ENCODE measurements at places on chromosomes 5 and 9.

DNA sequence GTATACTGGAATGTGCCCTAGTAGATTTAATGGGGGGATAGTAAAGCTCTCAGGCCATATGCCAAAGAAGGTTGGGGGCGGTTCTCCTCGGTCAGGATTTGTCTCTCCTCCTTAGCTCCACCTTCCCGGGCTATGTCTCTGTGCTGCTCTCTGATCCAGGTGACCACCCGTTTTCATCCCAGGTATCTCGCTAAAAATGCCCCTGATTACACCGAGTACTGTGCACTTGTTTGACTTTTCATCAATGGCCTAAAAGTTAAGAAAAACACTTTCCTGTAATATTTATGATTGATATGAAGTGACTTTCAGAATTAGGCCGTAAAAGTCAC is 724 bp downstream of the NDUFS6 start:
- no peak for DNase-seq

GRCh38 chr5:137129886-137130680 is 369.0 kb downstream of the SPOCK1 start:
- DNase-seq, result no peak

DNA sequence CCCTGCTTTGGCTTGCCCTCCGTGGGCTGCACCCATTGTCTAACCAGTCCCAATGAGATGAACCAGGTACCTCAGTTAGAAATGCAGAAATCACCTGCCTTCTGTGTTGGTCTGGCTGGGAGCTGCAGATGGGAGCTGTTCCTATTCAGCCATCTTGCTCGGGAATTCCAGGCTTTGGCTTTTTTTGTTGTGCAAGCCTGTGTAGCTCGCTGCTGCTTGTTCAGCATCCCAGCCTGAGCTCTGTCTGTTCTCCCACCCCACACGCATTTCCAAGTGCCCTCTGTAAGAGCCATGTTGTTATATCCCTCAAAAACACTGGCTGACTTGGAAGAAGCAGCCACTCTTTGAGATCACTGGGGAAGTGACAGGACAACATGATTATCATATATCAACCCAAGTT is 101.6 kb upstream of the DPYSL3 start:
- no peak for DNase-seq

DNA sequence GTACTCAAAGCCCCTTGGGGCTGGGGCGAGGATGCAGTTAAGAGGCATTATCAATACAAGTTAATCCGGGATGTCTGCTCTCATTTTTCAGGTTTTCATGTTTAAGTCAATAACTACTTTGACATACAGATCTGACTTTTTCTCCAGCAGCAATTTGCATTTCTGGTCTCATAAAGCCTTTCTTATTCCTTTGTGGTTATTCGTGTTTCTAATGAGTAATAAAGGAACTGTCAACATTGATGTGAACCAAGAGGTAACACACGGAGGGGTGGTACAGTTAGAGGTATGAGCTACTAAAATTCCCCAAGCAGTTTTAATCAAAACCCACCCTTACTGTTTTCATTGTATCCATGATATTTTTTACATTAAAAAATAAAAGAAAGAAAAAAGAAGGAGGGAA is 138.0 kb upstream of the NFIB start:
- DNase-seq, result no peak

GRCh38 chr5:119582987-119583386 is 46.4 kb upstream of the FAM170A start:
- DNase-seq, result no peak

- DNase-seq, result no peak
These were observed 105.5 kb upstream of the ACO1 start for GRCh38 chr9:32278991-32279390.

DNA sequence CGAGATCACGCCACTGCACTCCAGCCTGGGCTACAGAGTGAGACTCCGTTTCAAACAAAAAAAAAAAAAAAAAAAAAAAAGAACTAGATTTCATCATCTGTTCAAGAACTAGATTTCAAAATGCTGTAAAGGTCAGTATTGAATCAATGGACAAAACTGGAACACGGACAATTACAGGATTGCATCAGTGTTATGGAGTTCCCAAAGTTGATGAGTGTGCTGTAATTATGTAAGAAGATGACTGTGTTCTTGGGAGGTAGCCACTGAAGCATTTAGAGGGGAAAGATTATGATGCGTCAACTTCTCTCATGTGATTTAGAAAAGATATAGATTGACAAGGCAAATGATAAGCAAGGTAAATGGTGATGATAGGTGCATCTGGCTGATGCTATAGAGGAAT is 6.5 kb downstream of the FAM240B start:
- no peak for DNase-seq

DNA sequence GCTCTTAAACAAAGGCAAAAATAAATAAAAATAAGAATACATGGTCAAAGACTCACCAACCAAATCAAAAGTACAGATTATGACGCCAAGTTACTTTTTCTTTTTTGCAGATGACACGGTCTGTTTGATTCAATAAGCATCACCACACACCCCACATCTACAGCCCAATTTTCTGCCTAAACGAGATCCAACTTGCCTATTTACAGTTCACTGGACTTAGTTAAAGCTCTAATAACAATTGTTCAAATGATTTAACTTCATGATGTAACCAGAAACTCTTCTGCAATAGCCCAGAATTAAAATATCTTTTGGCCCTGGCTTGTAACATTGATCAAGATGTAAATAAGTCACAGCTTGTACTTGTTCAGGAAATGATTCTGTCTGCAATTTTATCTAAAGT is 590.3 kb upstream of the C9orf72 start:
- DNase-seq, result no peak

- DNase-seq, result no peak
These were observed 92.0 kb downstream of the AMBP start for GRCh38 chr9:113985968-113986585.

GRCh38 chr9:7273575-7273974 is 515.8 kb downstream of the KDM4C start:
- no peak for DNase-seq

- DNase-seq, result no peak
These were observed 5.0 kb upstream of the IRX4 start for GRCh38 chr5:1887588-1888360.

DNA sequence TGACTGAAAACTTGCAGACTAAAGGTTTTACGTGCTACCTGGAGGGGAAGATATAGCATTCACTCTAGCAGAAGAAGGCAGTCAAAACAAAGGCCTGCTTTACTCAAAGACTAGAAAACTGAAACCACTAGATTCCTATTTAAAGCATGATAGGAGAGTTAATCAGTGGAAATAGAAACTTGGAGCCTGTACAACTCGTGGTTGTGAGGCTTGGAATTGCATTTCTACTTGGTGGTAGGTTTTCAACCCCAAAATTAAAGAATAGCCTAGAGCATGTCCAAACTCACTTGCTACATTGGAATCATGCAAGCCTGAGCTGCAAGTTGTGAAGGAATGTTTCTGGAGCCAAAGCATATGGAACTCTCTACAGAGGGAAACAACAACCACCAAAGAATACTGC is 1526.4 kb upstream of the NUDT12 start:
- DNase-seq, result no peak

DNA sequence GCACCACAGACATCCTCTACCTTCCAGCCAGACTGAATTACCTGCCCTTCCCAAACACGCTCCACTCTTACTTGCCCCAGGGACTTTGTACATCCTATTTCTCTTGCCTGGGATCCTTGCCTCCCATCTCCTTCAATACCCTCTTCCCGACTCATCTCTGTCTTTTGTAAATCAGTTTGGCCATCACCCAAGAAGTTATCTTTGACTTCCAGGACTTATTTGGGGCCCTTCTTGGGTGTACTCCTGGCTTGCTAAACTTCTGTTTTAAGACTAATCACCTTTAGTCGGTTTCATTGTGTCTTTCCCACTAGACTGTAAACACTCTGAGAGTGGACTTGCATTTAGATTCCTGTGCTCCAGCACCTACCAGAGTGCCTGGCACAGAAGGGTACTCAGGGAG is 545.6 kb downstream of the ACTL7B start:
- DNase-seq, result no peak

- DNase-seq, result no peak
These were observed 59.1 kb downstream of the ABCA1 start for GRCh38 chr9:104868687-104869404.

DNA sequence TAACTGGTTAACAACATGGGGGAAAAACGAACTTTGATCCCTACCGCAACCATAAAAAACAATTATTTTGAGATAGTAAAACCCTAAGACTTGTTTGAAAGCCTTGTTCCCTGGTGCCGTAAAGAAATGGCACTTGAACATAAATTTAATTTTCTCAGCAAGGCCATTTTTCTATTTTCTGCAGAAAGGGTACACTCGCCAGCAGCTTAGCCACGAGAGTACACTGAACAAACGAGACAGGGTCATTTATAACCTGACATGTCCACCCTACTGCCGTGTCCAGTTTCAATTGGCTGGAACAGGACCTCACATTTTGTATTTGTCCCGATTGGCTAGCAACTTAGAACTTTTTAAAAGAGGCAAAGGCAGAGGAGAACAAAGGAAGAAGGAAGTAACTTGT is 26.8 kb downstream of the FBXW11 start:
- DNase-seq, result no peak

GRCh38 chr5:153718713-153719112 is 228.2 kb downstream of the GRIA1 start:
- DNase-seq, result no peak

- DNase-seq, result no peak
These were observed 40.0 kb downstream of the CPLANE1 start for GRCh38 chr5:37208883-37209797.

DNA sequence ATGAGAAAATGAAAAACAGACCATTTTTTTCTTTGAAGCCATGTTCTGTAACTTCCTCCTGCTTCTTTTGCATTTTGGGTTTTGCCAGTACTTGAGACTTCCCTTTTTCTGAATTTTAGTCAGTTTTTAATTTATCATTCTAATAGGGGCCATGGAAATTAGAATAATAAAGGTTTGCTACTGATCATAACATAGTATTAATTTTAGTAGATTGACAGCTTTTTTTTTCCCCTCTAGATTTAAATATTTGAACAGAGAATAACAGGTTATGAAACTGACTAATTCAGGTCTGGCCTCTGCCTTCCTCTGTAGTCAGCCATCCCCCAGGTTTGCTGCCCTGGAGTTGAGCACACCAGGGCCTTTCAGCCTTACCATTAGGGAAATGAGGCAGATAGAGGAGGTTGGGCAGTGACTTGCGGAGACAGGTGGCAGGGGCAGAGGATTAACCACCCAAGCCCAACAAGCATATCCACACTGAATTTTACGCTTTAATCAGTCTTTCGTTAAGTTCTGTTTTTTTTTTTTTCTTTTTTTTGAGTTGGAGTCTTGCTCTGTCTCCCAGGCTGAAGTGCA is 80.1 kb upstream of the TNFAIP8 start:
- DNase-seq, result no peak

- DNase-seq, result no peak
These were observed 2.1 kb upstream of the GABRB2 start for GRCh38 chr5:161548487-161549094.

DNA sequence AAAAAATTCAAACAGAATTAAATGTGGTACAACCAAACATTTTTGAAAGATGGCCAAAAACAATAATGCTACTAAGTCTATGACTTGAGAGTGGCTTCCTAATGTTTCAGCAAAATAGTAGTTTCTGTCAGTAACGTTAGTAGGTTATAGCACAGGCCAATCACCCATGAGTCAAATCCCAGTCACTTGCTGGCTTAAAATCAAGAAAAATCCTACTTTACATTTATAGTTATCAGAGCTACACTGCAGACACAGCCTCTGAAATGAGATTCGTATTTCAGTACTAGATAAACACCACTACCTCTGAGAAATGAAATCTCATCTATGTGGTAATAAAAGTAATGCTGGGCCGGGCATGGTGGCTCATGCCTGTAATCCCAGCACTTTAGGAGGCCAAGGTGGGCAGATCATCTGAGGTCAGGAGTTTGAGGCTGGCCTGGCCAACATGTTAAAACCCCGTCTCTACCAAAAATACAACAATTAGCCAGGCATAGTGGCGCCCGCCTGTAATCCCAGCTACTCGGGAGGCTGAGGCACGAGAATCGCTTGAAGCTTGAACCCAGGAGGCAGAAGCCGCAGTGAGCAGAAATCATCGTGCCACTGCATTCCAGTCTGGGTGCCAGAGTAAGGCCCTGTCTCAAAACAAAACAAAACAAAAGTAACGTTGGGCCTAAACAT is 6.1 kb downstream of the ZDHHC21 start:
- no peak for DNase-seq

Data from esophagus squamous epithelium (tissue), 5 donors.